ENCODE measurements at places on chromosomes 2 and 18. TPM values are rescaled to one million over a fixed set of nuclear protein-coding genes. Genes with fewer than 3 reads are reported as not detected.

DNAJC10 gene
- total RNA-seq: 27.1 TPM

DAPL1 gene
- total RNA-seq: not detected

VPS54 gene
- total RNA-seq: 25.1 TPM

ABCA12 gene
- total RNA-seq: not detected

PDE1A gene
- total RNA-seq: 9.9 TPM

Measured in skeletal muscle tissue (tissue), 5 donors.